Esophagus squamous epithelium (tissue), 5 donors: ENCODE measurements at places on chromosomes 7 and 10.

DNA sequence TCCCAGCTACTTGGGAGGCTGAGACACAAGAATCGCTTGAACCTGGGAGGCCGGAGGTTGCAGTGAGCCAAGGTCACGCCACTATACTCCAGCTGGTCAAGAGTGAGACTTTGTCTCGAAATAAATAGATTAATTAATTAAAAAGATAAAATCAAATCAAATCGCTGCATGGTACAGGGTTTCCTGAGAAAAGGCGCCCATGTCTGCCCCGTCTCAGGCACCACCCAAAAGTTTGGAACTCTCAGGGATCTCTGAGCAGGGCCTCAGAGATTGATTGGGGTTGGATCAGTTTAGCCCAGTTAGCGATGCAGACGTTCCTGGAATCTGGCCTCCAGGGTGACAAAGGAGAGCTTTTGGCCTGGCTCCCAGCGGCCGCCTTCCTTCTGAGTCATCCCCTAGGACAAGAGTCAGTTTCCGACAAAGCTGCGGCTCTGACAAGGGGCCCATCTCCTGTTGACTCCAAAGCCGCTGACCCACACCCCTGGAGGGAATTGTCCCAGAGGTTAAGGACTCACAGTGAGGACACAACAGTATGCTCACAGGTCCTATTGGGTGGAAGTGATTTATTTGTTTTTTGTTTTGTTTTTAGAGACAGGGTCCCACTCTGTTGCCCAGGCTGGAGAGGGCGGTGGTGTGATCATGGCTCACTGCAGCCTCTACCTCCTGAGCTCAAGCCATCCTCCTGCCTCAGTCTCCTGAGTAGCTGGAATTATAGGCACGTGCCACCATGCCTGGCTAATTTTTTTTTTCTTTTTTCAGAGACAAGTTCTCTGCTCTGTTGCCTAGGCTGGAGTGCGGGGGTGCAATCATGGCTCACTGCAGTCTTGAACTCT is 6.8 kb downstream of the ORAI2 start:
- DNase-seq = no peak

DNA sequence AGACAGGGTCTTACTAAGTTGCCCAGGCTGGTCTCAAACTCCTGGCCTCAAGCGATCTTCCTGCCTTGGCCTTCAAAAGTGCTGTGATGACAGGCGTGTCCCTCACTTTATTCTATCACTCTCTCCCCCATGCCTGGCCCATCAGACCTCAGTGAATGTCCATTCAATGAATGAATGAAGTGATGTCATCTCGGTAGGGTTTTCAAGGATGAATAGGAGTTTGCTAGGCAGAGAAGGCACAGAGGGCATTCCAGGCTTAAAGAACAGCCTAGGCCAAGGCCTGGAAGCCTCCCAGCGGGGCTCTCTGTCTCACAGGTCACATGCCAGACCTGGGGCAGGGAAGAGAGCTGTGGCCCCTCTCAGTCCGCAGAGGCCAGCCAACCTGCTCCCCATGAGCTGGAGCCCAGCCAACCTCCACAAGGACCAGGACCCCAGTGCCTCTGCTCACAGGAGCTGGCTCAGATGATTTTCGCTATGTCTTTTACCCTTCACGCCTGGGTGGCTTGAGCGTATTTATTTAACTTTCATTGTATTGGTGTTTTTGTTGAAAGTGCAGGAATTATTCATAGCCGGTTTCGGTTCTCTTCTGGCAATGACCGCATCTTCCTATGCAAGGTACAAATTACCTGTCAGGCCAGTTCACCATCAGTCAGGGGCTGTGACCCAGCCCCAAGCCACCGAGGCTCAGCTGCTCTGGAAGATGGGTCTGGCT is 11.8 kb upstream of the TNRC18 start:
- DNase-seq = no peak

DNA sequence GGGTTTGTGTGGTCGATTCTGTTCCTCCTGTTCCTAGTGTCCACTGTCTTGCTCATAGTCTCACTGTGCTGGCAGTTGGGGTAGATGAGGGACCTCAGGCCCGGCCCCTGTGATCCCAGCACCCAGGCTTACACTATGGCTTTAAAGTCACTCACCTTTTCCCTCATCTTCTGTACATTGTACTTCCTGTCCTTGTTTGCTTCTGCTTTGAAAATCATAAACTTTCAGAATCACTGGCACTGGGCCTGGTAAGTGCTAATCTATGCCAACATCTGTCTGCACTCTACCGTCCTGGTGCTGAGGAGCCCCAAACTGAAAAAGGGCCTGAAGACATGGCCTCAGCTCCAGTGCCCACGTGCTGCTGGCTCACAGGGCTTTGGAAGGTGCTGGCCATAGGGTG is 5.7 kb upstream of the TAS2R60 start:
- DNase-seq = no peak

DNA sequence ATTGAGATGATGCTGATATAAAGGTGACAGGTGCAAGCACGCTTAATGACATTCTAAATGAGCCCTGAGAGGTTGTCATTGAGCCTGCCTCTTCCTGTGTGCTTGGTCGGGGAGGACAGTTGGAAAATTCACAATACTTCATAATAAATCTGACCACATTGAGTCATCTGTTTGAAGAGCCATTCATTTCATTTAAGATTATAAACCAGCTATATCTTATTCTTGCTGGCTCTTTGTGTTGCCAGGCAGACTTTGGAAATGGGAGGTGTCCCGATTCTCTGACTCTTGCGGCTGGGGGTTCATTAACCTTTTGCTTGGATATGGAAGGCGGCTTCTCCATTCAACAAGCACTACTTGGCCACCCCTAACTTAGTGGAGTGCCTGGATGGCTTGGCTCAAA is 198.2 kb downstream of the FANK1 start:
- DNase-seq = no peak

GRCh38 chr7:81031243-81031642 is 112.4 kb upstream of the SEMA3C start:
- no peak for DNase-seq

- no peak for DNase-seq
Observed at GRCh38 chr7:50470250-50471163, 20.4 kb upstream of the FIGNL1 start.

DNA sequence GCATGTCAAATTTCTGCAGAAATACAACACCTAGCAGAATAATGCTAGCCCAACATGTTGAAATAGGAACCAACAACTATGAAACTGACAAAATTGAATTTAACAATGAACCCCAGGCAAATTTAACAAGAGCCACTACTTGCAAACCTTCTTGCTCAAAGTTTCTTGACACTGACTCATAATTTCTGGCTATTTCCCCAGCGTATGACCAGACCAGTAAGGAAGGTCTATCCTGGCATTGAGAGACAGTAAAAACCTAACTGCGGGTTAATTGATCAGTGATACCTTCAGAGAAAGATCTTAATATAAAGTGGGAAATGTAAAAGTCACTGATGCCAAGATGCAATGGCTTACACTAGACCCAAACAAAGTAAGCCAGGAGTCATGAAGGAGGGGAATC is 510.1 kb downstream of the ARL4A start:
- DNase-seq = no peak

DNA sequence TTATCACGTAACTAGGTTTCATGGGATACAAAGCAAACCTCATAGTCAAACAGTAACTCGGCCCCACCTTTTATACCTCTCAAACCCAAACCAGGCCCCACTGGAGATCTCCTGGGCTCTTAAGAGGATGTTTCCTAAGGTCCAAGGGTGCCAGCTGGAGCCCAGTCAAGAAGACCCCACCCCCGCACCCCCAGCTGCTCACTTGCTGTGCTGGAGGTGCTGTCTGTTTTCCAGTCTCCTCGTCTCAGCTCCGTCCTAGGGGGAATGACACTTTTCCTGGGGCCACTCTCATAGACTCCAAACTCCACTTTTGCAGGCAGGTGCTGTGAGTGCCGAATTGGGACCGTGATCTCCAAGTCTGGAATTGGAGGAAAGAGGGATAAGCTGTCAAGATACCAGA is 22.7 kb upstream of the TM9SF3 start:
- no peak for DNase-seq

DNA sequence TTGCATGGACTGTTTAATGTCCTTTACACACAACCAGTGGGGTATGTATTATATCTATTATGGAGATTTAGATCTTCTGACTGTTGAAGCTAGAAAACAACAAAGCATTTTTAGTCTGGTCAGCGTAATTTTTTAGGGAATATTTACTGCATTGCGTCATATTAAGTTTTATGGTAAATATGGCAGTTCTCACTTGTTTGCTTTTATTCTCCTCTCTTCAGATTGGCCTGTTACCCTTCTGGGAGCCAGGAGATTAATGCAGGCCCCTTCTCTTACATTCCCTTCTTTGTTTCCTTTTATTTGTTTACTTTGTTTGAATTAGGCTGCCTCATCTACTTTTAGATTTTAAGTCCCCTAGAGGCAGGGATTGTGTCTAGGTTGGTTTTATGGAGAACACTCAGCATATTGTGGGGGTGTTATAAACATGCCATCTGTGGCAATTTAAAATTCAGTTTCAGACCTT is 13.8 kb downstream of the UBE2D1 start:
- DNase-seq = no peak

DNA sequence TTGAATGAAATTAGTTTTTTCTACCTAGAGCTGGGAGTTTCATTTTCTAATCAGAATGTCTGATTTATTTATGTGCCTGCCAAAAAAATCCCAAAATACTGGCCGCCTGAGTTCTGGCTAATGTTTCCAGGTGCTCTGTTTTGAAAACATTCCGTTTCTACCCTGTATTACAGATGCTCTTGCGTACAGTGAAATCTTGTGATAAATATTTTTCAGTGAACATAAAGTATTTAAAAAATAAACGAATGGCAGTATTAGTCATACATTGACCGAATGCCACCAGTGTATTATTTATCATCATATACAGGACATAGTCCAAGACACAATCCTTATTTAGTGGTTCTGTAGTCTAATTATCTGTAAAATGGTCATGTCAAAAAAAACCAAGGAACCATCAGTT is 102.8 kb downstream of the KAT6B start:
- no peak for DNase-seq

- DNase-seq = no peak
Observed at GRCh38 chr7:157097569-157097968, 41.2 kb upstream of the UBE3C start.

DNA sequence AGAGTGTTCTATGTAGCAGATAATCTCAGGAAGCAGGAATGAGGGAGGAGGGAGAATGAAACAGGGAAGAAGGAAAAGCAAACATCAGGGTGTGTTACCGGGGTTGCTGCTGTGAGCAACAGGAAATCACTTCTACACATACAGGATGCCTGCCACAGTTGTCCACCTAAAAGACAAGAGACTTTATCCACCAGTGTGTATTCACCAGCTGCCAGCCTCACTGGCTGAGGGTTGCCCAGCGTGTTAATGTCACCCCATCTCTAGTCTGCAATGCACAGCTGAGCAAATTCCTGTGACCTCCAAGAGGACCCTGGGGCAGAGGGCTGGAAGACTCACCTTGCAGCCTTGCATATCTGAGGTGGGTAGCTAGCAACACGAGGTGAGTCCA is 183.7 kb downstream of the GPAM start:
- no peak for DNase-seq

- no peak for DNase-seq
Observed at GRCh38 chr10:131708225-131708880, 192.5 kb upstream of the PPP2R2D start.

GRCh38 chr7:104945599-104945956 is 68.4 kb upstream of the KMT2E start:
- no peak for DNase-seq

- DNase-seq = no peak
Observed at GRCh38 chr10:22479419-22479818, 134.1 kb downstream of the SPAG6 start.

DNA sequence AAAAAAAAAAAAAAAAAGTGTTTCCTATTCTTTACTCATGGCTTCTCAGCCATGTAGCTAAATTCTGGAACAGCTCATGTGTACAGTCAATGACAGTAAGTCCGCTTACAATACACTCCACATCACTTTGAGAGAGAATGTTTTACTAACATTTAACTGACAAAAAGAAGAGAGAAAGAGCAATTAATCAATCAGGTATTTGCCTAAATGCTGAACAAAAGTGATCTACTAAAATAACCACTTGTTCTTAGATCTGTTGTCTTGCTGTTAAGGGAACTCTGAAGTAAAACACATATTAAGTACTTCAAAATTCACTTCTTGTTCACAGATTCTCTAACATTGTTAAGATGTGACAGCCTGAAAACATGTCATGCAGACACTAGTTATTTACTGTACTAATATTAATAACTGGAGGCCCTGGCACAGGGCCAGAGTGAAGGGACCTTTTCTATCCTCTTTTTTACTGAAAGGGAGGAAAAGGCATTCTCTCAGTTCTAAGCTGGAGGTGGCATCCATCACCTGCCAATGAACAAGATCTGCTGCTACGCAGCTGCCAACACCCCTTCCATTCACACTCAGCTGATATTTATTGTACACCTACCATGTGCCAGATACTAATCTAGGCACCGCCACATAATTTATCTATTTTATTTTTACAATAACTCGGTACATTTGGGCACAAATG is 72.6 kb downstream of the AHR start:
- DNase-seq = no peak

DNA sequence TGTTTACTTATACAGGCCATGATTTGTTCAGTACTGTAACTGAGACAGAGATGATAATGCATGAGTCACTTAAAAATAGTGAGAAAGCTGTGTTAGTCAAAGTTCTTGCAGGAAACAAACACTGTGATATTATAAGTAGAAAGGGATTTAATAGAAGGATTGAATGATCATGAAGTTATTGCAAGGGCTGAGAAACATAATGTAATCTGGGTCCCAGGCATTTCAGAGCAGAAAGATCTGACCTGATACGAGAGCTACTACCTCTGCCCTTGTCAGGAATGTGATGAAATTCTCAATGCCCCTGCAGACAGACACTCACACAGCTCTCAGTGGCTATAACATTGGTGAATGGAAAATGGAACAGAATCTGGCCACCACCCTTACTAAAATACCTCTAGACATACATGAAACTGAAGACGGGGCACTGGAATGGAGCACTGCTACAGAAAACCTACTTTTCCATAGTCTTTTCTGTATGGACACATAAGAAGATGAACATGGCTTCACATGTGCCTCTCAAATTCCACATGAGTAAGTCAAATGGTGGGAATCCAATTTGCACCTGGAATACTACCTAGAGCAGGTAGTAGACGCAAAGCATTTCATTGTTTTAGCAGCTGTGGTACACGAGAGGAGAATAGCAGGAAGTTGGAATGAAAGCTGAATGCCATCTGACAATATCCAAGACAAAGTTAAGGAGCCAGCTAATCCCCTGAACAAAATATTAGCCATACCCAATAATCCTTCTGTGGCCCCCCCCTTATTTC is 19.1 kb upstream of the VWDE start:
- no peak for DNase-seq

- no peak for DNase-seq
Observed at GRCh38 chr10:127174866-127175265, 21.5 kb downstream of the INSYN2A start.

DNA sequence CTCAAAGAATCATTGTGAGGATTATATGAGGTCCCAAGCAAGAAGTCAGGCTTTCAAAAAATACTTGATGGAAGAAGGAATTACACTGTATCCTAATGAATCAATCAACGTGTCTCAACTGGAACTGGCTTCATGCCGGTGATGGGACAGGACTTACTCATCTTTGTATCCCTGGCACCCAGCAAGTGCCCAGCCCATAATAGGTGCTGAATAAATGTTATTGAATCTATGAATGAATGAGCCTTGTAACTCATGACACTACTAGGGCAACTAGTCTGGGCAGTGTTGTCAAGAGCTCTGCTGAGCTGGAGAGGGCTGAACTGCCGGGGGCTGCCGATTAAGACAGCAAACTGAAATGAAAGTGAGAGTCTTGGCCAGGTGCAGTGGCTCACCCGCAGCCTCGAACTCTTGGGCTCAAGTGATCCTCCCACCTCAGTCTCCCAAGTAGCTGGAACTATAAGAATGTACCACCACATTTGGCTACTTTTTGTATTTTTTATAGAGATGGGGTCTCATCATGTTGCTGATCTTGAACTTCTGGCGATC is 87.2 kb upstream of the KIF5B start:
- DNase-seq = no peak

GRCh38 chr7:2258661-2259365 is 16.8 kb downstream of the NUDT1 start:
- DNase-seq = no peak
